Frontal cortex (tissue), 4 donors: ENCODE measurements at places on chromosomes 5 and 9. TPM values are rescaled to one million over a fixed set of nuclear protein-coding genes. Genes with fewer than 3 reads are reported as not detected.

DNA sequence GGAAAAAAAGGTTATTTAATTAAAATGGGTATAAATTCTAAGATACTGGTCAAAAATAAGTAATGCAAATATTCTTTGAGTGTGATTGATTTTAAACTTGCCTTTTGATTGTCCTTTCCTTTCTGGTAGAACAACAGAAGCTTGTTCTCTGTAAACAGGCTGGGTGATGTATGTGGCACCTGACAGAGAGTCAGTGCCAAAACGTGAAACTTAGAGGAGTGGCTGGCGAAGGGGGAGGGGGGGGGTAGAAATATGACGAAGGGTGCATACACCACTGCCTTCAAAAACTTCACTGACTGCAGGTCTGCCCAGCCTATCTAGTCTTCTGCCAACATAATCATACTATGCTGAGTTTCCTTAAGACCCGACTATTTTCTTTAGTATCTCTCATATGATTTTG is 629.8 kb upstream of the SEMA6A start:
- no peak for DNase-seq

DNA sequence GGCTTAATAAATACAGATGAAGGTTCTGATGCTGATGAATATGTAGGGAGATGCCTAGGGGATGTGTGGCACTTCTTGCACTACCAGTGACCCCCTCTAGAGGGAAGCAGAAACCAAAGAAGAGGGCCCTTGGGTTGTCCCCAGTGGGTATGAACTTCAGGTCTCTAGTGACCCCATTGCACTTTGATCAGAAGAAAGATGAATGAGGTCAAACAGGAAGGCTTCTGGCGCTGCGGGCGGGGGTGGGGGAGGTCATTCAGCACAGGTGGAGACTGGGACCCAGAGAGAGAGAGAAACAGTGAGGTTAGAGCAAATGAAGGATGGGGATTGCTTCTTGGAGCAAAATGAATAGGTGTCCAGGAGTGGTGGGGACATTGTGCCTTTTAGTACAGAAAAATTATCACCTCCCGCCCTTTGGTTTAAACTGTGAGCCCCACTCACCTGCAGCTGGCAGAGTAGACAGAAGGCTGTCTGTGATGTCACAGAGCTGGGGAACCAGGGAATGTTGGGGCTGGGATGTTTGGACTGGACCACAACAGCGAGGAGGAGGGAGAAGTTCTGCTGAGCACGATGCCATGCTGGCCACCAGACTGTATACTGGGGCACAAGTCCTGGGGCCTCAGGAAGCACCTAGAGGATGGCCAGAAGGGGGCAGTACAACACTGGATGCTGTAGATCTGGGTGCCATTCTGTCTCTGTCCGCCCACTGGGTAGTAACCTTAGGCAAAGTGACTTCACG is at the start of gene TEX48:
TSS of gene TEX48 (minus strand) at position 599 of the 739 bp plus-strand sequence. CDS start 10,469 bp downstream, outside the sequence.
- DNase-seq = no peak

The ADAMTS16 gene
- 3.7 TPM for total RNA-seq

- DNase-seq = no peak
Measured at GRCh38 chr5:141743866-141744272, 61.8 kb upstream of the ARAP3 start.

GRCh38 chr9:90801241-90801972 is at the start of gene SYK:
Gene SYK, plus strand, starts transcription at chr9:90801819. Its CDS starts 42,080 bp downstream, at chr9:90843899.
- no peak for DNase-seq

- no peak for DNase-seq
Measured at GRCh38 chr9:98264516-98264915, 9.1 kb upstream of the TBC1D2 start.

GRCh38 chr5:16000056-16000455 is 179.5 kb downstream of the MARCHF11 start:
- no peak for DNase-seq

DNA sequence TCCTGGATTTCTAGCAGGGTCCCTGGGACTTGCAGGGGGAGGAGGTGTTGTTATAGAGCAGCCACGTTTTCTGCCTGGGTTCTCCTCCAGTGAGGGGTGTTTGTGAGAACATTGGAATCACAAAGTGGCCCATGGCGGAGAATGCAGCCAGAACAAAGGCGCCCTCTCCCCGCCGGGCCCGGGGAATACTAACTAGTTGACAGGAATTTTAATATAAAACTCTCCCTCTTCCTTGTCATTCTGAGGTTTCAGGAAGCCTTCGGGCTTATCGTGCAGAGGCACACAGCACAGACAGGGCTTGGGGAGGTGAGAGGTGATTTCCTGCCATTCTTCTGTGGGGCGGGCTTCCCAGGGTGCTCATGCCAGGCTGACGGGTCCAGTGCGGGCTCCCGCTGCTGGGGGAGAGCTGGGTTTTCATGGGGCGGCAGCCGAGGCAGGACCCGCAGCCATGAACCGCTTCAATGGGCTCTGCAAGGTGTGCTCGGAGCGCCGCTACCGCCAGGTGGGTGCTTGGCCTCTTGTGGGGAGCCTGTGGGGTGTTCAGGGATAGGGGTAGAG is 37.7 kb downstream of the RGS3 start:
- DNase-seq = no peak

The WDR70 gene
- total RNA-seq = 37.1 TPM

The PCDHGA8 gene
- total RNA-seq = 5.7 TPM

The KIF20A gene
- total RNA-seq = 4.1 TPM

DNA sequence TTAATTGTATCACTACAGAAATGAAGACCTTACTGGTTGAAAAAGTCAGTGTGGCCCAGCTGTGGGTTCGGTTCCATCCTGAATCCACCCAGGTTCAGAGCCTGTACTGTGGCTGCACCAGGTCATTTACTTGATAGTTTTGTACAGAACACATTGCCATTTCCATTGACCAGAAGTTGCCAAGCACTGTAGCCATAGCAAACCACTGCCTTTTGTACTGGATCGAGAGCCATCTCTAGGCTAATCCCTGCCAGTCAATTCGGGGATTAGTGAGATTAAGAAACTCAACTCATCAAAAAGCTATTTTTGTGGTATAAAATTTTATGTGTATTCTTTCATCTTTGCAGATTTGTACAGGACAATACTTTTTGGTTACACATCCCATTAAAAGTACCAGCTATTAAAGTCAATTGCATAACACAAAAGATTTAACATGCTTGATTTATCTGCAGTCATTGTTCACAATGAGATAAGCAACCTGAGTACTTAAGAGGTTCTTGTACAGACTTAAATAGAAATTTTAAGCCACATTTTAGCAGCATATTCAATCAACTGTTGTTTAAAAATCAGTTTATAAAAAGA is 108.5 kb upstream of the OTULINL start:
- no peak for DNase-seq

- no peak for DNase-seq
Measured at GRCh38 chr9:89097219-89097618, 81.4 kb downstream of the SHC3 start.

GRCh38 chr5:73378070-73378469 is 70.5 kb downstream of the FOXD1 start:
- no peak for DNase-seq

The ECM2 gene
- total RNA-seq = 3.3 TPM

DNA sequence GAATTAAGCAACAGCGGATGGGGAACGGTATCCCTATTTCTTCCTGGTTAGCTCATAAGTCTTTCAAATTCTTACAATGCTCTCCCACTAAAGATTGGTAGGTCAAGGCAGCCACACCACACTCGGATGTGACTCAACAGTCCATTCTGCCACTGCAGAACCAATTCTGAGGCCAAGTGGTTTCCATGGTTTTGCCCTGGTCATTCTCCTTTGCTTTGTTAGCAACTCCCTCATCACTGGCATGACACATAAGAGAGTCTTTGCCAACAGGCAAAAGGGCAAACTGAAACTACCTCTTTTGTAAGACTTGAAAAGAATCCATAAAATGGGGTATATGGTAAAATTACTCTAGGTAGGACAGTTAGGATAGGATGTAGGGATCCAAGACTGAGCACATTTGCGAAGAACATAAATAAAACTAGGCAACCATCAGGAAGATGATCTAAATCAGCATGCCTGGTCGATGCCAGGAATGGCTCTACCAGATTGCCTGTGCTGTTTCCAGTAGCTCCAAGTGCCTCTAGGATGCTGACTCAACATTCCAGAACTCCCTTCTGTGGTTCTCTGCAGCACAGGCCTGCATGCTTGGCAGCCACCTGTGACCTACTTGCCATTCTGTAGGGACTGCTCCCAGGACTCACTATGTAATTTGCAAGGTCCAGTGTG is 105.4 kb downstream of the DCP2 start:
- DNase-seq = no peak

DNA sequence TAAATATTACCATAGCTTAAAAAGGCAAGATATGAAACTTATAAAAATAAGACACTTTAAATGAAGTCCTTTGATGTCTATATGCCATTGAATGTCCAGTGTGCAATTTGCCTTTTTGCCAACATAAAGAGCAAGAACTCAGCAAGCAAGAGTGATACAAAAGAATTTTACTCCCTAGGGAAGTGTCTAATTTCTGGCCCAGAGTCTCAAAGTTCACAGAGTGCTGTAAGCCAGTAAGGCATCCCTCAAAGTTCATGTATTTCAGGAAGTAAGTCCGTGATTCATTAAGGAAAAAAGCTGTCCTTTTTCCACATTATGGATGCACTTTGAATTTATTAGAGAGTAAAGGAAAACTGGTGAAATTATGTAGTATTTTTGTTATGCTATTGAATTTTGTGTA is 185.2 kb downstream of the CCDC171 start:
- no peak for DNase-seq

DNA sequence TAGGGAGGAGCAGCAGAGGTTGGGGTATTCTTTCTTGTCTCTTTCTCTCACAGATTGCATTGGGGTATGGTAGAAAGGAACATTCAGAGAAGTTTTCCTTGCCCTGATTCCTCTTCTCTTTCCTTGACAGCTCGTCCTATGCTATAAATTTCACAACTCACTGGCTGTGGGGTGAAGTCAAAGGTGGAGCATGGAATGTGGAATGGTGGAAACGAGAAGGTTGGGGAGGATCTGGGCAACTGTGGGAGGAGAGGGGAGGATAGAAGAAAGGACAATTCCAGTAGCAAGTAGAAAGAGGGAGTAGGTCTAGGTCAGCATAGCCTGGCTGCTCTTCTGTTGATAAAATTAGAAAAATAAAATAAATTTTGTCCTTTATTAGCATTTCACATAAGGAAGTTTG is 39.0 kb upstream of the POC5 start:
- DNase-seq = no peak

The COL23A1 gene
- total RNA-seq = 0.82 TPM

DNA sequence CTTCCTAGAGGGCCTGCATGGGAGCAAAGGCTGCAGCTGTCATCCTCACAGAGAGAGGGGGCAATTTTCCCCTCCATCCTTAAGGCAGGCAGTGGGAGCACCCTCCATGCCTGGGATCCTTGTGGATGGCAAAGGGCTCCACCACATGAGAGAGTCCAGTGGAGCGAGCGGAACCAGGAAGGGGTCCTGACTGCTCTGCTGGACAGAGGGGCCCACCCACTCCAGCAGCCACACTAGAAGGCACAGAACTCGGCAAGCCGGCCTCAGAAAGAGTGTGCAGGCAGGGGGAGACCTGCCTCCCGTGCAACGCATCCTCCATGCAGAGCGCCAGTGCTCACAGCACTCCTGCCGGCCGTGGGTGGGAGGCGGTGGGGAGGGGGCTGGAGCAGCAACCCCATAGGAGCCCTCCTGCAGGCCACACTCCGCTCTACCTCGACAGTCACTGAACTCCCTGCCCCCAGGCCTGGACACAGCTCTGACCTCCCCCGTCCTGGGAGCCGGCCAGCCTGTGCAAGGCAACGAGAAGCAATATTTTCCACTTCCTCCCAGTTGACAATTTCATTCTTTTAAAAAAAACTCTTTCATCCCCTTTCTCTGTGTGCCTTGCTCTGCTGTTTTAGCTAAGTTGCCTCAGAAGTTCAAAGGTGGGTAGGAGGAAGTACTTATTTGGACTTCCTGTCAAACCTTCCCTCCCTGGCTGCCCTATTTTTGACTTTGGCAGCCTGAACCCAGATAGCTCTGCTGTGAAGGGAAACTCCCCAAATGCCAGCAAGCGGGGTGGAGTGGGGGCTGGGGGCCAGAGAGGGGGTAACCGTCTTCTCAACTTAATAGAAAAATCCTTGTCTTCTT is 5.3 kb upstream of the LCP2 start:
- peak; percentile 40 for DNase-seq

The FOXD4 gene
- total RNA-seq = 1.2 TPM

The SLC27A6 gene
- total RNA-seq = 2.0 TPM

- no peak for DNase-seq
Measured at GRCh38 chr5:139649082-139649991, 1.2 kb downstream of the CXXC5 start.

DNA sequence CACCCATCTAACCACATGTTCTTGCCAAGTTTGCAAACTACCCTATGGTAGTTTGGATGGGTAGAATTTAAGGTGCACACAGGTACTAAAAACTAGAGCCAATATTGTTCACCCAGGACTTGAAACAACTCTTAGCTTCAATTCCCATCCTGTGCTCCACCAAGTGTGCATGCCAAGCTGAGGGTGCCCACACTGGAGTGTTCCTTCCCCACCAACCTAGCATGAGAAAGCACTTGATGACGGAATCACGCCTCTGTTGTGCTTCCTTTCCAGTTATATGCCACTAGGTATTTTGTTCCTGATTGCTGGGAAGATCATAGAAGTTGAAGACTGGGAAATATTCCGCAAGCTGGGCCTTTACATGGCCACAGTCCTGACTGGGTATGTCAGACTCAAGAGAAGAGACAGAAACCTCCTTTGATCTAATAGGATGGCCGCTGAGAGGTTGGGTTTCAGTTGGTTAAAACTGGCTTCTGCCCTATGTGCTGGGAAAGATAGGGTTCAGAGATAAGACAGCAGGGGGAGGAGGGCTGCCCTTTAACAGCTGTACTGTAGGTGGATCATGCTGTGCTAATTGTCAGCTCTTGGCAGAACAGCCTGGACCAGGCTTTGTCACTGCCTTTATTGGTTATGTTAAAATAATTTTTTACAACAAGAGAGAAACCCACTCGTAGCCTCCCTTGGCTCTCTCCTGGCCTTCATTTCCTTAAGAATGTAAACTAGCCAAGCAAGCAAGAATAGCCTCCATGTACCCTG is 83.5 kb downstream of the SLC1A1 start:
- no peak for DNase-seq

The MACIR gene
- 58.7 TPM for total RNA-seq

- no peak for DNase-seq
Measured at GRCh38 chr9:15158064-15158463, 149.0 kb downstream of the TTC39B start.

GRCh38 chr9:5614985-5615384 is 13.9 kb upstream of the RIC1 start:
- no peak for DNase-seq

GRCh38 chr5:88880201-88880600 is 2.8 kb downstream of the MEF2C start:
- DNase-seq = no peak

The PTGER4 gene
- 1.6 TPM for total RNA-seq

GRCh38 chr9:106655966-106656365 is 207.0 kb upstream of the ZNF462 start:
- DNase-seq = no peak

GRCh38 chr9:130963337-130963908 is 24.4 kb upstream of the FIBCD1 start:
- DNase-seq = no peak

The SV2C gene
- 2.9 TPM for total RNA-seq

GRCh38 chr5:51398875-51399642 is 15.8 kb downstream of the ISL1 start:
- no peak for DNase-seq

GRCh38 chr5:5649641-5650040 is 227.2 kb downstream of the ICE1 start:
- DNase-seq = no peak

GRCh38 chr5:4370218-4370617 is 769.9 kb upstream of the ADAMTS16 start:
- DNase-seq = no peak

GRCh38 chr5:92922231-92922967 is 658.6 kb downstream of the NR2F1-AS1 start:
- no peak for DNase-seq

- no peak for DNase-seq
Measured at GRCh38 chr9:738209-738915, 103.1 kb upstream of the DMRT1 start.
